ENCODE measurements at places on chromosomes 7 and 10. TPM values are rescaled to one million over a fixed set of nuclear protein-coding genes. Genes with fewer than 3 reads are reported as not detected.

Gene LIPF
- total RNA-seq, result not detected

Gene SH3PXD2A
- 14.4 TPM for total RNA-seq

Gene SOSTDC1
- total RNA-seq, result not detected

Gene ACSM6
- not detected for total RNA-seq

Gene OSBPL3
- total RNA-seq, result 5.4 TPM

Gene NSMCE4A
- 28.7 TPM for total RNA-seq

Gene VWA2
- total RNA-seq, result not detected

Gene ASZ1
- not detected for total RNA-seq

Gene C10orf67
- not detected for total RNA-seq

Gene GNAI1
- total RNA-seq, result 37.2 TPM

Gene PRKAR2B
- 0.54 TPM for total RNA-seq

Gene HTR5A
- not detected for total RNA-seq

Gene KAT6B
- 13.1 TPM for total RNA-seq

Gene THSD7A
- total RNA-seq, result 3.1 TPM

Gene TMEM225B
- not detected for total RNA-seq

Gene PAPSS2
- 220 TPM for total RNA-seq

Gene GATA3
- total RNA-seq, result not detected

Gene CTTNBP2
- not detected for total RNA-seq

Gene HEPACAM2
- not detected for total RNA-seq

Gene SUGCT
- 2.9 TPM for total RNA-seq

Gene VPS50
- total RNA-seq, result 12.3 TPM

Gene CHRM2
- not detected for total RNA-seq

Gene EVX1
- total RNA-seq, result not detected

Gene CASP2
- total RNA-seq, result 6.7 TPM

Gene NEUROG3
- not detected for total RNA-seq

Gene SAP25
- not detected for total RNA-seq

Gene PTPN12
- 29.6 TPM for total RNA-seq

Gene SAMD9
- total RNA-seq, result 5.6 TPM

Gene GPR26
- total RNA-seq, result not detected

Gene SORCS1
- not detected for total RNA-seq

Gene CDH23
- total RNA-seq, result 0.18 TPM

Gene LIPM
- total RNA-seq, result not detected

Gene CLDN3
- total RNA-seq, result not detected

Gene FOXL3
- not detected for total RNA-seq

Gene MAGI2
- 1.3 TPM for total RNA-seq

Gene NME8
- not detected for total RNA-seq

Gene HECW1
- not detected for total RNA-seq

Gene INSYN2A
- not detected for total RNA-seq

Gene RBM48
- total RNA-seq, result 5.8 TPM

Gene LBX1
- total RNA-seq, result under 0.01 TPM

Gene MCU
- total RNA-seq, result 20.7 TPM

Gene EPHA1
- total RNA-seq, result not detected

Gene MBL2
- not detected for total RNA-seq

Gene IFIT1
- total RNA-seq, result 18.6 TPM

Gene RASA4
- total RNA-seq, result 12.0 TPM

Gene RNLS
- 19.4 TPM for total RNA-seq

Gene PHYHIPL
- total RNA-seq, result not detected

Gene PARD3
- 22.9 TPM for total RNA-seq

Gene ANKRD30A
- not detected for total RNA-seq

Gene NPC1L1
- total RNA-seq, result 0.18 TPM

Gene BTRC
- total RNA-seq, result 13.1 TPM

Gene RBAK
- total RNA-seq, result 7.9 TPM

Gene STAG3
- total RNA-seq, result 1.8 TPM
